ENCODE measurements at places on chromosomes 16 and 17.

- no peak for DNase-seq
Observed at GRCh38 chr17:5714993-5715392, 130.7 kb upstream of the NLRP1 start.

DNA sequence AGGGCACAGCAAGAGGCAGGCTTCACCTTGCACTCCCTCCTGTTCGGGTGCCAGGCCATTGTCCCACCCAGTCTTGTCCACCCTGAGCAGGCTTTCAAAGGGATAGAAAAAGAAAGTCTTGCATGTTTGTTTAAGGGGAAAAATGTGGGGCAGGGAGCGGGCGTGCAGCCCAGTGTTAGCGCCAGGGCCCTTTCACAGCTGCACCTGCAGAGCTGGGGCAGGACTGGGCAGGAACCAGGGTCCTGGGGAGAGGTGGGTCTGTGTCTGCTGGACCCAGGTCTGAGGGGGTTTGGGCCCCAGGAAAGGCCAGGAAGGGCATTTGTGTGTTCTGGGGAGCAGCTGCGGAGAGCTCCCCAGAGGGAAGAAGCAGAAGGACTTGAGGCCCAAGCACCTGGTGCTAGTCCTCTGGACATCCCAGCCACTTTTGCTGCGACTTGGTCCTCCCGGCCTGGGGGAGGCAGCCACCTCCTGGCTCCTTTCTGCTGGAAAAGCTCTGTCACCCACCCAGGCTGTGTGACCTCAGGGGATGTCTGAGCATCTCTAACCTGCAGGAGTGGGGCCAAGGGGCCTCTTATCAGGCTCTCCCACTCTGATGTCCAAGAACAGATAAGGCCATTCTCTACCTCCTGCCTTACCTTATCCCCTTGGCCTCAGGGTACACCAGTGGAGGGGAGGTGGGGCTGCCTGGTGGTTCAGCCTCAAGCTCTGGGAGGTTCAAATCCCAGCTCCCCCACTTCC, 44.7 kb downstream of the PSME3IP1 start:
- DNase-seq = no peak

- no peak for DNase-seq
Observed at GRCh38 chr16:87931504-87931903, 4.8 kb downstream of the CA5A start.

DNA sequence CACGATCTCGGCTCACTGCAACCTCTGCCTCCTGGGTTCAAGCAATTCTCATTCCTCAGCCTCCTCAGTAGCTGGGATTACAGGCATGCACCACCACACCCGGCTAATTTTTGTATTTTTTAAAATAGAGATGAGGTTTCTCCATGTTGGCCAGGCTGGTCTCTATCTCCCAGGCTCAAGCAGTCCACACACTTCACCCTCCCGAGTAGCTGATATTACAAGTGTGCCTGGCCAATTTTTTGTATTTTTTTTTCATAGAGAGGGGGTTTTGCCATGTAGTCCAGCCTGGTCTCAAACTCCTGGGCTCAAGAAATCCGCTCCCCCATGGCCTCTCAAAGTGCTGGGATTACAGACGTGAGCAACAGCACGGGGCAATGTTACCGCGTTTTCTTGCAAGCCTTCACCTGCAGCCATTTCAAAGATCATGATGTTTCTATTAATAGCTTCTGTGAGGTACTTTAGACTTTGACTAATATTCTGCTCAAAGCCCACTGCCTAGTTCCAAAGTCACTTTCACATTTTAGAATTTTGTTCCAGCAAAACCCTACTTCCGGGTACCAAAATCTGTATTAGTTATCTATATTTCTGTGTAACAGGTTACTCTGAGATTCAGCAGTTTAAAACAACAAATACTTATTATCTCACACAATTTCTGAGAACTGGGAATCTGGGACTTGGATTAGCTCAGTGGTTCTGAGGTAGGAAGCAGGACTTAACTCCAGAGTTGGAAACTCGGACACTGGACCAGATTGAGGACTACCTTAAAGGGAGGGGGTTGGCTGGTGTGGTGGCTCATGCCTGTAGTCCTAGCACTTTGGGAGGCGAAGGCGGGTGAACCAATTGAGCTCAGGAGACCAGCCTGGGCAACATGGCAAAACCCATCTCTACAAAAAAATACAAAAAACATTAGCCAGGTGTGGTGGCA, 12.0 kb upstream of the MED13 start:
- DNase-seq = no peak

DNA sequence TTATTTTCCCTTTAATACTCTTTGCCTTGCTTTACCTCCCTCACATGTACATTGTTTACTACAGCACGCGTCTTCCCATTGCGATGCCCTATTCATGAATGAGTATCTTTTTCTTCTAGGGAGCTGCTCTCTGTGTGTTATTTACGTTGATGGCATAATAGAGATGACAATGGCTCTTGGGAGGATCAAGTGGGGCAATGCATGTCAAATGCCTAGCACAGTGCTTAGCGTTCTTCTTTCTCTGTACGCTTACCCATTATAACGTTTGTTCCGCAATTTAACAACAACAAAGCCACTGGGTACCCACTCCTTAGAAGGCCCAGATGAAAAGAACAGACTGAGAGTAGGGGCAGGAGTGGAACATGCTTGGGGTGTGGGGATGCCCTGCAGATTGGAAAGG, 271.6 kb upstream of the TNRC6C start:
- no peak for DNase-seq

GRCh38 chr17:63332286-63332685, 113.8 kb downstream of the CYB561 start:
- DNase-seq = no peak

- no peak for DNase-seq
Observed at GRCh38 chr16:21600031-21600773, 825 bp downstream of the METTL9 start.

DNA sequence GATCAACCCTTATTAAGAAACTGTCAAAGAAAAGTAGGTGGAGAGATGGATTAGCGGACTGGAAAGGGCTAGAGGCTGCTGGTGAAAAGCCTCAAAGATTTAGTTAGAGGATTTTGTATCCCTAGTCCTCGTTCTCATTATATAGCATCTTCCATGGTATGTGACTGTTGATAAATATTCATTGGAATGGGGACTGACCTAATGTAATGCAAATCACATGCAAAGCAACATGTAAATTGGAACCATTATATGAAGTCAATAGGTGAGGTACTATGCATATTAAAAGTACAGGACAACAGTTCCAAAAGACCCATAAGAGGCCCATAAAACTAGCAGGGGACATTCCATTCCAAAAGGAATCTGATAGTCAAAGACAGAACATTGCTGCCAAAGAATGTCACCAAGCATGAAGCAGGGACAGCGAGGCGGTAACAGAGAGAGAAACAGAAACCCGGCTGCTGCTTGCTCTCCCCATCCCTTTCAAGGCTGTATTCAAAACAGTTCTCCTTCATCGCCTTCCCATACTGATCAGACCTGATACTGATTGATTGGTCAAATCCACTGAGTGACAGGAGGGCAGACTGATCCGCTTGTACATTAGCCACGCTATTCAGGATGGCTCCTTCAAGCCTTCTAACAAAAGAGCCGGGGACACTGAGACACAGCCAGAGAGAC, 44.5 kb downstream of the SOX9 start:
- no peak for DNase-seq

GRCh38 chr16:70728150-70728549, 42.3 kb upstream of the MTSS2 start:
- no peak for DNase-seq

DNA sequence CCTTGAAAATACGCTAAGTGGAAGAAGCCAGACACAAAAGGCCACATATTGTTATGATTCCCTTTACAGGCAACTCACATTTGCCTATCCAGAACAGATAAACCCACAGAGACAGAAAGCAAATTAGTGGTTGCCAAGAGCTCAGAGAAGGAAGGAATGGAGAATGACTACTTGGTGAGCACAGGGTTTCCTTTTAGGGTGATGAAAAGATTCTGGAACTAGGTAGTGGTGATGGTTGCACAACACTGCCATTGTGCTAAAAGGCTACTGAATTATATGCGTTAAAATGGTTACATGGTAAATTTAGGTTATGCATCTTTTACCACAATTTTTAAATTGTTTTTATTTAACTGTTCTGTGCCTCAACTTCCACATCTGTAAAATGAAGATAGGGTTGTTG, 4.4 kb downstream of the COPRS start:
- DNase-seq = no peak

- no peak for DNase-seq
Observed at GRCh38 chr16:20942256-20942655, 41.7 kb downstream of the LYRM1 start.

Data from hypothalamus (tissue), 51 donors.